ENCODE measurements at places on chromosomes 7 and 10. TPM values are rescaled to one million over a fixed set of nuclear protein-coding genes. Genes with fewer than 3 reads are reported as not detected.

SEMA3E gene
- total RNA-seq: 1.8 TPM

CPXM2 gene
- total RNA-seq: not detected

ANKRD7 gene
- total RNA-seq: not detected

CEP41 gene
- 12.5 TPM for total RNA-seq

COMMD3 gene
- total RNA-seq: 73.0 TPM

All from A549 treated with ZK216348 at 1 μM for 4 hours (cell line).